Brain pericyte (primary cell): ENCODE measurements at places on chromosomes 16 and 17.

DNA sequence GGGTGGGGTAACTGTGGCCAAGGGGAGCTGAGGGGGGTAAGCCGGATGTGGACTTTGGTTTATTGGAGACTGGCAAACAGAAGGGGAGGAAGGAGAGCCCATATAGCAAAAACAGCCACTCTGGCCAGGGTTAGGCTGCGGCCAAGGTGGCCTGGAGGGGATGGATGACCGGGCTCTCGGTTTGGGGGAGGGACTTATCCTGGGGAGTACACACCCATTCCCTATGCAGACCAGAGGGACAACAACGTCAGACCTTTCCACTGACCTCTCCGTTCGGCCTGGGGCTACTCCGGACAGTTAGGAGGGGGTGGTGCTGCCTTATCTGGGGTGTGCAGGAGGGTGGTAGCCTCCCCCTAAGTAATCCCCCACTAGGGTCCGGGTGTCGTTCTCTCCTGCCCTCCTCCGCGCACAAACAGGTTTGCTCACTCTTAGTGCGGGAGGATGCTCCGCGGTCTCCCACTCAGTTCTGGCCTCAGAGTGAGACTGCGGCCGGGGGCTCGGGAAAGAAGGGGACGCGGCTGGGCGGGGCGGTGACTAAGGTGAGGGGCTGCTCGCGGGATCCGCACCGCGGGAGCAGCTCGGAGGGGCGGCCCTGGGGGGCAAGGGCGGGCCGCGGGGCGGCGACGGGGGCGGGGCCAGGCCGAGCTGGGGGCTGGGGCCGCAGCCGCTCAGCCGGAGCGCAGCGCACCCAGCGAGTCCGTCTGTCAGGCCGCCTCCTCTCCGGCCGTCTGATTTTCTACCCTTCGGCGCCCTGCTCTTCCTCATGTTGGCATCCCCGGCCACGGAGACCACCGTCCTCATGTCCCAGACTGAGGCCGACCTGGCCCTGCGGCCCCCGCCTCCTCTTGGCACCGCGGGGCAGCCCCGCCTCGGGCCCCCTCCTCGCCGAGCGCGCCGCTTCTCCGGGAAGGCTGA lies at the start of gene WNK4:
Gene WNK4 (plus strand): TSS at position 675 of the 915 bp plus-strand sequence. CDS start 89 bp downstream, at position 764.
- no peak for DNase-seq

GRCh38 chr17:2292100-2292499 lies 11.5 kb downstream of the SMG6 start:
- no peak for DNase-seq

- DNase-seq = no peak
Measured at GRCh38 chr17:250487-251300, 69.2 kb upstream of the DOC2B start.

GRCh38 chr17:19708431-19709175 lies 7.8 kb downstream of the SLC47A2 start:
- DNase-seq = no peak

- no peak for DNase-seq
Measured at GRCh38 chr17:44334727-44335126, 10.1 kb upstream of the SLC25A39 start.

DNA sequence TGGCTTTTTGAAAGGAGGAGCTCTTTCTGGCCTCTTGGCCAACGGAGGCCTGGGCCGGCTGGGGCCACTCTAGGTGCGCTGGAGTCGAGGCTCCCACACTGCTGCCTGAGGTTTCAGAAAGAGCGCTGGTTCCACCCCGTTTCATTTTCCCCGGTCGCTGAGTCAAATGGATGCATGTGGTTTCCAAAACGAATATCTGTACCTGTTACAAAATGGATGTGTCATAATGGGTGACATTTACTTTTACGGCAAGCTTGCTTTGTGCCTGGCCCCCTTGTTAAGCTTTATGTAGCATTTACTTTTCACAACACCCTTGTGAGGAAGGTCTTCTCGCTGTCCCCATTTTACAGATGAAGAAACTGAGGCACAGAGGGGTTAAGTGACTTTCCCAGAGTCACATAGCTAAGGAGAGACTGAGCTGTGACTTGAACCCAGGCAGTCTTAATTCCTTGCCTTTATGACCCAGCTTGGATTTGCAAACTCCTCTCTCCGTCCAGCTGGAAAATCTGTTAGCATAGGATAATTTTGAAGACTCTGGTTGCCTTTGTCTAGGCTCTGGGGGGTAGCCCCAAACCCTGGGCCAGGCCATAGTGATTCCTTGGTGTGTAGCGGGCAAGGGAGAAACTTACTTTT lies 10.6 kb downstream of the KSR1 start:
- DNase-seq = no peak

- DNase-seq = no peak
Measured at GRCh38 chr17:75430159-75430974, 24.9 kb upstream of the GRB2 start.

DNA sequence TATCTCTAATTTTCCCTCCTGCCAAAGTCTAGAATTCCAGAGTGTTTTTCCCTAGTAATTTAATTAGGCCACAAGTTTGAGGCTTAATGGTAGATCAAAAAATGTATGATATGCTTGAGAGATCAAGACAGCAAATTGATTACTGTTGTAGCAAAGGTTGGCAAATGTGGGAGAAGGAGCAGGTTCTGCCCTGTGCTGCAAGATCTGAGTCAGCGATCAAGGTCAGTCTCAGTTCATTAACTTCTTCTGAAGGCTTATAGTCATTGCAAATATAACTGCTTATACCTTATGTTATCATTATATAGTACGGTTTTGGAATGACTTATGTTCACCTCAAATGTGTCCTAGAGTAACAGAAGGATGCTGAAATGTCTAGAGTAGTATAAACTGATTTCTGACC lies 231.1 kb upstream of the TBX2 start:
- no peak for DNase-seq

DNA sequence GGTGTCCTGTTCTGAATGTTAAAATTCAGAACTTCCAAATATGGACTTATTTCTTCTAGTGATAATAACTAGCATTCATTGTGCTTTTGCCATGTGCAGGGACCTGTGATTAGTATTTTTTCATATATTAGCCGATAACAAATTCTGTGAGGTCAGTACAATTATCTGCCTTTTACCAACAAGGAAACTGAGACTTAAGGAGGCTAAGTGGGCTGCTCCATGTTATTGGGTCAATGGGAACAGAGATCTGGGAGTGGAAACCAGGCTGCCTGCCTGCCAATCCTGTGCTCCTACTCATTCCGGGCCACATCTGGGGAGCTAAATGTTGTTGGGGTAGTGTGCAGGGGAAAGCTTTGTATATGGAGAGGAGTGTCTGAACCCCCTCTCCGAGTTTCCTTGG lies 3.7 kb downstream of the TMEM106A start:
- no peak for DNase-seq

DNA sequence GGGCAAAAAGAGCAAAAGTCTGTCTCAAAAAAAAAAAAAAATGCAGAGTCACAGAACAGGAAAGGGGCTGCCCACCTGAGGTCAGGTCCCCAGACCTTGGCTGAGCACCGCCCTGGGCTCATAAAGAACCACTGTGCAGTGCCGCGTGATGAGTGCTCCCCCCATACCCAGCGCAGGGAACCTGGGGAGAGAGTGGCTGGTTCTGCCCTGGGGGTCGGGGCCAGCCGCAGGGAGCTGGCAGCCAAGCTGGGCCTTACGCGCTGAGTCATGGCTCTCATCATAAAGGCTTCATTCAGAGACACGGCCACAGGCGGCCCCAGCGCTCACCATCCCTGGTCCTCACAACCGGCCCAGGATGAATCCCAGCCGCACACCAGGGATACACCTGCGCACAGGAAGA lies 80.7 kb downstream of the RAB11FIP4 start:
- DNase-seq = no peak

DNA sequence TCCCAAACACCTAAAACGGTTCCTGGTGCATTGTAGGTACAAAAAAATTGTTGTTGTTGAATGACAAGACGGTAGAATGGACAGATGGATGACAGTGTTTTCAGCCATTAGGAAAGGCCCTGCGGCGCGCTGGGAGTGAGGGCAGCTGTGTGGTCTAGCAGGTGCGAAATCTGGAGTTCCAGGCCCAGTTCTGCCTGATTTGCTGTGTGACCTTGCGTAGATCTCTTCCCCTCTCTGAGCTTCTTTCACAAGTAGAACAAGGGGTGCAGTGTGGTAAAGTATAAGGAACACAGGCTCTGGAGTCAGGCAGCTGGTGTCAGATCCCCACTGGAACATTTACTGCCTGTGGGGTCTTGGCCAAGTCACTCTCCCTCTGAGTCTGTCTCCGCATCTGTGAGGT lies 25.3 kb downstream of the SPNS2 start:
- DNase-seq = no peak

- DNase-seq = no peak
Measured at GRCh38 chr16:15518381-15519351, 84.3 kb downstream of the BMERB1 start.

- no peak for DNase-seq
Measured at GRCh38 chr16:35314298-35314697, 1854.9 kb downstream of the TP53TG3F start.

DNA sequence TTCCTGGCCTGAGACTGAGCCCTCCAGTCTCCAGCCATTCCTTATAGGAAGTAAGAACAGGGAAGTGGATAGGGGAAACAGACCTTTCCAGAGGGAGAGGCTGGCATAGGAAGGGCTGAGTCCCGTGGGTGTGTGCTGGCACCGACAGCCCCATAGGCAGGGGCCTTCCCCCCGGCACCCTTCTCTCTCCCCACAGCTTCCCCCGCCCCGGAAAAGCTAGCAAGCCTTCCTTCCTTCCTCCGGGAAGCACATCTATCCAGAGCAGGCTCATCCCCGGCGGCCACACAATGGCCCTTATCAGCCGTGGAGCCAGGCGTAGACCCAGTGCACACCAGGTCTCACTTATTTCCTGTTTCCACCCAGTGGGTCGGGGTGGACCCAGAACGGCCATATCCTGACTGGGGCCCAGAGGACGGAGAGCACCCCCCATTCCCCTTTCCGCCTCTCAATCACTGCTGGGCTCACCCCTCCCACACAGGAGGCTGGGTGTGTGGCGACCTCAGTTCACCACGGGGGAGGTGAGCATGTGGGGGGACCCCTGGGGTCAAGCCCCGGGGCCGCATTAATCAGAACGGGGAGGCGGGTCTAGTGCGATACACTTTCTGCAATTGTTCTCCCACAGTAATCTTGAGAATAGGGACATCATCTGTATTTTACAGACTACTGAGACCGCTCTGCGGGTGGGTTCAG lies 950 bp upstream of the MYO1C start:
- no peak for DNase-seq

- DNase-seq = no peak
Measured at GRCh38 chr17:8871081-8871581, 3.7 kb upstream of the PIK3R6 start.

GRCh38 chr17:45973946-45974859 lies 24.8 kb upstream of the STH start:
- no peak for DNase-seq

DNA sequence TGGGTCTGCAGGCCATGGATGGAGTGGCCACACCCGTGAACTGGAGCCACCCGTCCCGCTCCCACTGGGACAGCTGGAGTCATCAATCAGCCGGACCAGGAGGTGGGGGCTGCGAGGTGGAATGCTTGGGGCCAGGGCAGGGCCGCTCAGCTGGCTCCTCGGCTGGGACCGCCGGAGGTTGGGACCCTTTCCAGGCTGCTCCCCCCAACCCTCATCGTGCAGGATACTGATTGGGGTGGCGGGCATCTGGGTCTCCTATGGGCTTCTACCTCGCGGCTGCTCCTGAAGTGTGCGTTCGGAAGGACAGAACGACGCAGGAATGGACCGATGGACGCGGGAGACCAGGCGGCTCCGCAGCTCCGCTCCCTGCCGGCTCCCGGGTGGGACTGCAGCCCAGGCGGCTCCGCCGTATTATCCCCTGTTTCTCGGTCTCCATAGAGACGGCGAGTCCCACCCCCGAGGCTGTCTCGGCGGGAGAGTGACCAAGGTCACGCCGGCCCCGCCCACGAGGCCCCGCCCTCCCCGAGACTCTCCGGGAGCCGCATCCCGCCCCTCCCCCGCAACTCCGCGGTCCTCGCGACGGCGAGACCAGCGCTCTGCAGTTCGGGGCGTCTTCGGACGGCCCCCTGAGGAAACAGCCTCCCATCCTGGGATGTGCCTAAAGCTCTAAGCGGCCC lies at the start of gene TPPP3:
Gene TPPP3 (minus strand): TSS at position 388 of the 677 bp plus-strand sequence. CDS start 2,387 bp downstream, outside the sequence.
- DNase-seq = no peak

DNA sequence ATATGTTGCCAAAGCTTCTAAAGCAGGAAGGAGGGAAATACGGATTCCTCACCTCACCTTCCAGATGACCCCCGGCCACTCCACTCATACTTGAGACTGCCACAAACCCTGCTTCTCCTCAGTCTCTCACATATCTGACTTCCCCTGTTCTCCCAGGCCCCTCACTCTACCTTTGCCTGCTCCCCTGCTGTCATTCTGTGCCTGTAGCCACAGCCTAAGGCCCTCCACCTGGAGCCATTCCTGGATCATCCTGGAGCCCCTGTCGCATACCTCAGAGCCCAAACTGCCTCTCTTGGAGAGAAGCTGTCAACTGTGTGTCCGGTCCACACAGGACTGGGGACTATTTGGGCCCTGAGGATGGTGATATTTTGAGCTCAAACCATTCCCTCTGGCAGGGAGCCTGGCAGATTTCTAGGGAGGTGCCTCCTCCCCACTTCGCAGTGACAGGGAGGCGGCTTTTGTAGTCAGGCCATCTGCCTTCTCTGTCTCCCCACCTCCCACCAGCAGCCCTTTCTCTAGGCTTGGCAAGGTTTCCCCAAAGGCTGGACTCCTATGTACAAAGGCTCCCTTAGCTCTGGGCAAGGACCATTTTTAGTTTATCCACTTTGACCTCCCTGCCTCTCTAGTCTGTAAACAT lies 2.3 kb upstream of the MED24 start:
- DNase-seq = no peak

DNA sequence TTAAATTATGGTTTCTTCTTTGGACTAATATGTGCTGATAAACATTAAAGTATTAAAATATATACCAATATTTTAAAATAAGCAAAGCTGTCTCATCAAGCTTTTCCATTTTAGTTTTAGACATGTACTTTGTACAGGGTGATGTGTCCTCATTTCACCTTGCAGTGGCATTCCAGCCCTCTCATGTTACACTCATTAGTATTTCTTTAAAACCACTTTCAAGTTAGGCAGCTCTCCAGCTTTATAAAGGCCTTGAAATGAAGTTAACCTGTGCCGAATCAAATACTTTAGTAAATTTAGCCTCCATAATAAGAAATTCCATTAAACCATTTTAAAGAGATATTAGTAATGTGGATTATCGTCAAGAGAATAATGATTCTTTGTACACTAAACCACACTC lies 107.6 kb upstream of the HLF start:
- DNase-seq = no peak
